ENCODE measurements at places on chromosomes 1 and 21.

- no peak for DNase-seq
Measured at GRCh38 chr1:101178341-101178687, 58.5 kb upstream of the S1PR1 start.

DNA sequence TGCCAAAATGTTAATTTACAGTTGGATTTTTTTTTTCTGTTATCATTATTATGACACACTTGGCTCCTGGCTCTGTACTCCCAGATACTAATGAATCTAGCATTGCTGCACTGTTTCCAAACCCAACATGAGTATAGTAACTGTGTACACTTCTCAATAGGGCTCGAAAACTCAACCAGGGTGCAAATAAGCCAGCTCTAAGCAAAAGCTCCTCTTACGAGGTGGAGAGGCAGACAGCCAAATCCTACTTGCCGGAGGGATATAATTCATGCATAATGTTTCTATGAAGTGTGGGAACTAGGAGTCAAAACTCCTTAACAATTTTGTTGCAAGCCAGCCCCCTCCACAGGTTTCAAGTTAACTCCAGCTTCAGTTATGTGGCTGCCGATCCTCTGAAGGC is 510.4 kb upstream of the ZP4 start:
- no peak for DNase-seq

DNA sequence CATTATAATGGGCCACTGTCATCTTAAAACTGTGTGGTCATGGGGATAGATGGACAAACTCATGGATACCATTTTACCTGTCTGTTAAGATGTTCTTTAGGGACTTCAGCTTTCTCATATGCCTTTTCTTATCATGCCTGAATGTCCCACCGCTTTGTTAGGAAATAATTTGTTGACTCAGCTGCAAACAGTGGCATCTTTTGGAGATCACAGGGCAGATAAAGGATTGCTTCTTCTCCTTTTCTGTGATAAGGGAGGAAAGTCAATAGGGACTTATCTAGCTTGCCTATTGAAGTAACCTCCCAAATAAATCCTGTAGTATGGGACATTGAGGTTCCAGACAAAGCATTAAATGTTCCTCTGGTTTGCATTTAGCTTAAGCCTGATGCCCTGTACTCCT is 79.8 kb upstream of the KIAA0040 start:
- DNase-seq, result no peak

DNA sequence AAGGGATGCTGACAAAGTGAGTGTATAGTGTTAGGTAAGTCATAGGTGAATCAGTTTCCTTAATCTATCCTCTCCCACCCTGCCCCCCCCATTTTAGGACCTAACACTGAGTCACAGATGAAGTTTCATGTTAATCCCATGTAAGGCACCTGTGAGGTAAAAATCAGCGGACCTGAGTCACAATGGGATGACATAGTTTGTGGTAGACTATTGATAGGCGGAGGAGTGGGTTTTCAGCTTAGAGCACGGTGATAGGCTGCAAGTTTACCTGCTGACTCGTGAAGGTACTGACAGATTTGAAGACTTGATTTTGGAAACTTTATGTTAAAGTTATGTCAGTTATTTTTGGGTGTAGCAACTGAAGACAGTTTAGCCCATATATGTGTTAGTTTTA is 1.7 kb downstream of the TOR1AIP1 start:
- peak; percentile 21 for DNase-seq

DNA sequence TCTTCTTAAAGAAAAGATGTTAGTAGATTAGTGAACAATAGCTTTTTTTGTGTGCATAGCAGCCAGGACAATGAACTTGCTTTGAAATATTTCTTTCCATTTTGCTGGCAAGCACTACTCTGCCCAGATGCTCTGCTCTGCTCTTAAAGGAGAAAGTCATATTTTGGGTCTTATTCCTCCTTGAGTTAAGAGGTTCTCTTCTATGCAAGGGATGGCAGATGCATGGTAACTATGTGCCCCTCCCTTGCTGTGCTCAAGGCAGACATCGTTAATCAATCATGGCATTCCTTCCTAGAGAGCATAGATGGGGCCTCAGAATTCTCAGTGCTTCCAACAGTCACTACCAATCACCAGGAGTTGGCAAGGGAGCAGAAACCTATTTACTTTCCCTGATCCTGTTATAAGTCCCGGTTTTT is 27.6 kb downstream of the NIPAL3 start:
- no peak for DNase-seq

- DNase-seq, result no peak
Measured at GRCh38 chr1:25338986-25339385, 852 bp downstream of the TMEM50A start.

GRCh38 chr1:53899206-53899628 is 5.2 kb downstream of the DIO1 start:
- no peak for DNase-seq

Data from stimulated activated CD4-positive, alpha-beta T cell treated with anti-CD3 and anti-CD28 coated beads, Interleukin-1b, Interleukin-23, amount 100 ng/mL, for 1 hour (primary cell).